ENCODE measurements at places on chromosomes 1 and 21.

DNA sequence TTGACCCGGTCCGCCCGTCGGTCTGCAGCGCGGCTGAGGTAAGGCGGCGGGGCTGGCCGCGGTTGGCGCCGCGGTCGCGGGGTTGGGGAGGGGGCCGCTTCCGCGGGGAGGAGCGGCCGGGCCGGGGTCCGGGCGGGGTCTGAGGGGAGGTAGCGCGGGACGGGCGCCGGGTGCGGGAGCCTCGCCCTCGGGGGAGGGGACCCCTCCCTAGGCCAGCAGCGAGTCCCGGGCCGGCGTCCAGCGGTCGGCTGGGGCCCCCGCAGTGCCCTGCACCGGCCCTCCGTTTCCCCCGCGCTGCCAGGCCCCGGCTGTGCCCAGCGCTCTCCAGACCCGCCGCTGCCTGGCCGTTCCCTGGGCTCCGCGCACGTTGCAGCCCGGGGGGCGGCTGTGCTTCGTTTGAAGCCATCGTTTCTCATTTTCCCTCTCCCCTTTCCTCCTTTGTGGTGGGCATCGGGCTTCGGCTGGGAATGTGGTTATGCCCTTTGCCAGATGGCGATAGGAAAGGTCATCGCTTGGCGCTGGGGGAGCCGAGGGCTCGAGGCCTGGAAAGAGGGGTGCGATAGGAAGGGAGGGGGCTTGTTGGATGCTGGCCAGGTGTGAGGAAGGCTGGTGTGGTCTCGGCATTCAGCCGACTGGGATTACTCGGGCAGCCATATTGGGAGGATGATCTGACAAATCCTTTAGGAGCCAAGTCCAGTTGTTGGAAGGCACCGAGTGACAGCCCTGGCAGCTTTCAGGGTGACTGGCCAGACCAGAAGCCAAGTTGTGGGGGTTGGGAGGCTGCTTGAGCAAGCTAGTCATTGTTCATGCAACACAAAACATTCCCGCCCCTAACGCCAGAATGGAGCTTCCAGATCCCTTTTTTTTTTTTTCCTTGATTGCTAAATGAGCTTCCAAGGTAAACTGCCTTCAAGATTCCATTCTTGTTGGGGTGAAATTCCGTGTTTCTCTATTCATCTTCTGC, 753 bp downstream of the KIF1B start:
- DNase-seq: peak; percentile 87

- no peak for DNase-seq
Observed at GRCh38 chr1:76901158-76901767, 34.0 kb downstream of the ST6GALNAC5 start.

- no peak for DNase-seq
Observed at GRCh38 chr1:221397141-221397540, 344.7 kb downstream of the DUSP10 start.

DNA sequence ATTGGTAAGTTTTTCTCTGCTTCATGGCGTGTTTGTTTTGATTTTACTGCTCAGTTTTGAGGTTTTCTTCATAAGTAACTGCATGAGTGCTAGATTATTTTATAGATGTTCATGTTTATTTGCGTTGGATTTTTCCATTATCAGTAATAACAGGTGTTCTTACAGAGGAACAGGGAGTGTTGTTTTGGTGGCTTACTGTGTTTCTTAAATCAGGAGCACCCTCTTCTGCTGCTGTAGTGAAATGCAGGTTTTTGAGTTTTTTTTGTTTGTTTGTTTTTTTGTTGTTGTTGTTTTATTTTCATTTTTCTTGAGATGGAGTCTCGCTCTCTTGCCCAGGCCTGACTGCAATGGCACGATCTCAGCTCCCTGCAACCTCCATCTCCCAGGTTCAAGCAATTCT, 32.6 kb downstream of the CTBS start:
- DNase-seq: no peak

DNA sequence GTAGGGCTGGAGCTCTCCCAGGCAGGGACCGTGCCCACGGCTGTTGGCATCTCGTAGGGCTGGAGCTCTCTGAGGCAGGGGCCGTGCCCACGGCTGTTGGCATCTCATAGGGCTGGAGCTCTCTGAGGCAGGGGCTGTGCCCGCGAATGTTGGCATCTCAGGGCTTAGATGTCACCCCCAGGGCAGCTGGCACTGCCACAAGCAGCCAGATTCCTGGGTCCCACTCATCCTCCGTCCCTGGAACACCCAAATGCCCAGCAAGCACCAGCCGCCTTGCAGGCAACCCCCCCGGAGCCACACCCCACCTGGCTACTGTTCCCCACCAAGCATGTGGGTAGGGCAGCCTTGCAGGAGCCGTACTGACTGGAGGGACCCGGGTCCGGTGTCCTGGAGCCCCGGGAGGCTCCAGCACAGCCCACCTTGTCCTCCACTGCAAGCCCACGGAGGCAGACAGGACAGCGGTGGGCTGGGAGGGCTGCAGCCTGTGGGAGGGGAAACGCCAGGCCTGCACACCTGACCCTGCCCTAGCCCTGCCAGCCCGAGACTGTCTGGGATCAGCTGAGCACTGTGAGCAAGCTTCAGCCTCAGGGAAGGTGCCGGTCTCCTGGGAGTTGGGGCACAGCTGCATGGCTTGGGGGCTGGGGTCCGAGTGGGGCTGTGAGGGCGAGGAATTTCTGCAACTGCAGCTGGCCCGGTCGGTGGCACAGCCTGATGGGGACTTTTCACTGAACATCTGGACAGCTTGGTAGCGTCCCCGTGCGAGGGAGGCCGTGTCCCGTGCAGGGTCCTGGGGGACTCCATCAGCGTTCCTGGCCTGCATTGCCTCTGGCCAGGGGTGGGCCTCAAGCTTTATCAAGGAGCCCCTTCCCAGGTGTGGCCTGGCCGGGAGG, 53.6 kb downstream of the COL18A1 start:
- DNase-seq: no peak

- no peak for DNase-seq
Observed at GRCh38 chr1:23779826-23780371, 1.7 kb downstream of the PITHD1 start.

DNA sequence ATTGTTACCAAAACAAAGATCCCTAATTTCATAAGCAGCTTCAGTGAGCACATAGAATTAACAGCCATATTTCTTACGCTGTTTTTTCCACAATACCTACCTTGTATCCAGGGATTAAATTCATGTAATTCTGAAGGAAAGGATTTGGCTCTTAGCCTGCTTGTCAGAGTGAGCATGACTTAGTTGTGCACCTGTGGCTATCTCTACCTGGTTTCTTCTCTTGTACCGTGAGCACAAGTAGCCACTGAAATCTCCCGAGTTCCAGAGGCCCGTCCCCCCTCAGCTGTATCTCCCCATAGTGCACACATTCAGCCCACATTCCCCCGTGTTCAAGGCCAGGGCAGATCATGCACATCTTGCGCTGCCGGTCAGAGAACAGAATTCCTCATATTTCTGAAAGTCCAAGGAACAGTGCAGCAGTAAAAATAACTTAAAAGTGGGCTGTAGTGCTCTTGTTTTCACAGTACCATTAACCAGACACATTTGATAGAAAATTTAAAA, 2.3 kb downstream of the TENT5C start:
- no peak for DNase-seq

DNA sequence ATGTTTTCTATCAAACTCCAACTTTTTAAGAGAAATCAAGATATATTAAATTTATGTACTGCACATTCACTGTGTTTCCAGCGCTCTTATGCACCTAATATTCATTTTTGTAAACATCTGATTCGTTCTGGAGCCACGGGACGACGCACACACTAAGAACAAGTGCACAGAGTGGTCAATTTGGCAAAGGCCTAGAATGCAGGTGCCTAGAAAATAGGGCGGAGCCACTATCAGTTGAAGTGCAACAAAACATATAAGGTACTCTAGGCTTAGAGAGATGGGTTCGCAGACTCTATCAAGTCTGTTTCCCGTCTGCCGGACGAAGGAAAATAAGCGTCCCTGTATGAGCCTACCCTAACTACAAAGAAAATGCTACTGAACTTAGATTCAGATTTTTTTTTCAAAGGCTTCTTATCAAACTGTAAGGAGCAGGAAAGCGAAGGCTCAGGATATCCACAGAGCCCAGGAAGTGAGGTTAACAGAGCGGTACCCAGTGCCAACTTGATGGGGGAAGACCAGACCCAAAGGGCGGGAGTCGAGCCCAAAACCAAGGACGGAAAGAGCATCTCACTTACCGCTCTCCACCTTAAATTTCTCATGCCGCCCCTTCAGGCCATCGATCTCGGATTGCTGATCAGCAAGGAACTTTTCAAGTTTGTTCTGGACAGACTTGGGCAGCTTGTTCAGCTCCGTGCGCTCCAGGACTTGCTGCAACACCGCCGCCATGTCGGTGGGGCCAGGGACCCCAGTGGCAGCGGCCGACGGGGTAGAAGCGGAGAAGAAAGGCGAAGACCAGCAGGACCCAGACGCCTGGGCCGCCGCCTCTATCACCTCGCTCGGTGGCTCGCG, 526 bp downstream of the TPR start:
- DNase-seq: no peak

DNA sequence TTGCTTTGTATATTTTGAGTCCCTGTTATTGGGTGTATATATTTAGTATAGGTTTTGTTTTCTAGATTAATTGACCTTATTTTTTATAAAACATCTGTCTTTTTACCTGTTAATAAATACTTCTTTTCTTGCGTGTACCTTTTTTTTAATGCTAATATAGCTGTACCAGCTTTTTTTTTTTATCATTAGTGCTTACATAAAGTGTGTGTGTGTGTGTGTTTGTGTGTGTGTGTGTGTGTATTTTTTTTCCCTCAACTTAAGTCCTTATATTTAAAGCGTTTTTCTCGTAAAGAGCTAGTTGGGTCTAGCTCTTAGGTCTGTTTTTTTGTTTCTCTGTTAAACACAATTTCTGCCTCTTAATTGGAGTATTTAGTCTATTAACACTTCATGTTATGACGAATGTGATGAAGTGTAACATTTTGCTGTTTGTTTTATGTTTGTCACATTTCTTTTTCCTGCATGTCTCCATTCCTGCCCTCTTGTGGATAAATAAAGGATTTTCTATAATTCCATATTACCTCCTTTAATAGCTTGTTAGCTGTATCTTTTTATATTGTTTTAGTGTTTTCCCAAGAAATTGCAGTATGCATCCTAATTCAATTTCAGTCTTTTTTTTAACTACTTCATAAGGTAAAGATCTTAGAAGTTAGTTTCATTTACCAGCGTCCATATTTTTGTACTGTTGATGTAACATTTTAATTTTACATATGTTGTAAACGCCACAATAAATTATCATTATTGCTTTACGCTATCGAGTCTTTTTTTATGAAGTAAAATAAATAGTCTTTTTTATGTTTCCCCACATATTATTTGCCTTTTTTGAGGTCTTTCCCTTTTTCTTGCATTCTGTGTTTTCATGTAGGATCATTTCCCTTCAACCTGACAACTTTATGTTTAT, 4.3 kb downstream of the PRMT2 start:
- no peak for DNase-seq

- DNase-seq: no peak
Observed at GRCh38 chr1:205785446-205785845, 10.2 kb upstream of the RAB29 start.

- no peak for DNase-seq
Observed at GRCh38 chr1:25615563-25616094, 962 bp upstream of the MAN1C1 start.

- no peak for DNase-seq
Observed at GRCh38 chr1:212218911-212219310, 66.3 kb upstream of the PPP2R5A start.

GRCh38 chr1:169892927-169893644, 610 bp downstream of the SCYL3 start:
- no peak for DNase-seq

DNA sequence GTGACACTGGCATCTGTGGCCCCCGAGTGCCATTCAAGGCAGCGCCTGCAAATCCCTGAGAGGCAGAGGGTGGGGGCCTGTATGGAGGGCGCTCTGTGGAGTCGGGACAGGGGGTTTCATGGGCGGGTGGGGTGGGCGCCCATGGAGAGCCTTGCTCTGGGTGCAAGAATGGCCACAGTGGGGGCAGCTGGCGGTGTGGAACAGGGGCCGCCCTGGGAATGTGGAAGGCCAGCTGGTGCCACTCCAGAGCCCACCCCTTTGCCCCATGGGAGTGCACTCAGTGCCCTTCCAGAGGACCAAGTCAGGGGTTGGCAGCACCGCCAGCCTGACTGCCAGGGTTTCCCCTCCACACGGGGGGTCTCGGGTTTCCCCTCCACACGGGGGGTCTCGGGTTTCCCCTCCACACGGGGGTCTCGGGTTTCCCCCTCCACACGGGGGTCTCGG, 55.0 kb upstream of the TRAPPC10 start:
- DNase-seq: no peak

DNA sequence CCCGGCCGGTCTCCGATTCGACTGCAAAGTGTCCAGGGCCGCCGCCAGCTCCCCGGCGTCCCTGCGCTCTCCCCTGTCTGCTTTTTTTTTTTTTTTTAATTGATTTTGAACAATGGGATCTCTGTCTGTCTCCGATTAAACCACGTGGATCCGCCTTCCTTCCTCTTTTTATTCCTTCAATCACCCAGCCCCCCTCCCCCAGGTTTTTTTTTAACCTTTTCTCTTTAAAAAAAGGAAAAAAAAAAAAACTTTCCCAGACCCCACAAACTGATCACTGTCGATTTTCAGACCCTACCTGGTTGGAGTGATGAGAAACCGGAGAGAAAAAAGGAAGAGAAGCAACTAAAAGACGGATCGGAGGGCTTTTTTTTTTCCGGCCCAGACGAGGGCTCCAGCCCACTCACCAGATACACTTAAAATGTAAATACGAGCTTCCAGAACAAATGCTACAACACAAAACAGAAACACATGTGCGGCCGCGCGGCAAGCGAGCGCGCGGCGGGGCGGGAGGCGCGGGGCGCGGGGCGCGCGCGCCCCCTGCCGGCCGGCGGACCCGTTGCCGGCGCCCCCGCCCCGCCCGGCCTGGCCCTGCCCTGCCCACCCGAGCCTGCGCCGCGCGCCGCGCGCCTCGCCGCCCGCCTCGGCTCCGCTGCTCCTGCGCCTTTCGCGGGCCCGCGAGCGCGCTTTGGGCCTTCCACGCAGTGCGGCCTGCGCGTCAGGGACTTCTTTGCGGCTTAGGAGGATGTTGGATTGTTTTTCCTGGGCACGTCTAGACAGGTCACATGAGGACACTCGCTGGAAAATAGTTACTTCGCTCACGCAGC, at the start of gene RCC2:
RCC2 (minus strand) TSS at position 428 of the 824 bp plus-strand sequence. CDS start 1,163 bp downstream, outside the sequence.
- peak; percentile 52 for DNase-seq

DNA sequence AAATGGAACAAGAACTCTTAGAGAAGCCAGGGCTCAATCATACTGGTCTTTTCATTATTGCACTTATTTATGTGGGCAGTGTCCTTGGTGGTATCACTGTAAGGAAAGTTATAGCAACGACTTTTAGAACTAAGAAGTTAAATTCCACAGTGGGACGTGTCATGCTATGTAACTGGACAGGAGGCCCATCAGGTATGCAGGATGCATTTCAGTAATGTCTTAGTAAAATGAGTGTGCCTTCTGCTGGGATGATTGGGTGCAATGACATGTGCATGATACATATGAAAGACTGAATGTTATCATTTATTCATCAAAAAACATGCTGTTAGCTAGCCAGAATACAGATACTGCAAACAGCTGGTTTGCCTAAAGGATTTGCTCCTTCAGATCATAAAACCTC, 6.9 kb upstream of the ATP1B1 start:
- no peak for DNase-seq

GRCh38 chr1:202871367-202871766, 17.6 kb downstream of the RABIF start:
- DNase-seq: no peak

Data from caudate nucleus (tissue), 63 donors.